ENCODE measurements at places on chromosomes 7 and 10.

DNA sequence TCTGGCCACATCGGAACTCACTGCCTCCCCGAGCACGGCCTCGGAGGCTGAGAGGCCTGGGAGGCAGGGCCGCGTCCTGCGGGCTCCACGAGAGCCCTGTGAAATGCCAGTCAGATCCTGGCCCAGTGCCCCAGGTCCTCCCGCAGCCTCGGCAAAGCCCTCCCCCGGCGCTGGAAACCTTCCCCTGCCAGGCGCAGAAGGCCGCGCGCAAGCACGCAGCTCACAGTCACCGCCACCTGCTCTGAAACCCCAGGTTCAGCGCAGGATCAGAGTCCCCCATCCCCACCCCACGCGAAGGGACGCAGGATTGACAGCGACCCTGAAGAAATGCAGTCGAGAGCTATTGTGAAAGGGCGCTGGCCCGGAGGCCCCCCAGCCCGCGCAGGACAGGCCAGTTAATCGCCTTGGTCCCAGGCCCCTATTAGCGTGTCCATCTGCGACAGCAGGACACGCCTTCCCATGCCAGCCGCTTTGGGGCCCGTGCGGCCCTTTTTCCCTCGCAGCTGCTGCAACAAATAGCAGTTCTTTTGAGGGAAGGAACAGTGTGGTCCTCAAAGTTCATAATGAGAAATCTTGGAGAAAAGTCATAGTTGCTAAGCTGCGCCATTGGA lies 13.5 kb upstream of the EGFR start:
- DNase-seq, result no peak

GRCh38 chr7:73933091-73933490 lies 72.1 kb downstream of the TMEM270 start:
- DNase-seq, result no peak

DNA sequence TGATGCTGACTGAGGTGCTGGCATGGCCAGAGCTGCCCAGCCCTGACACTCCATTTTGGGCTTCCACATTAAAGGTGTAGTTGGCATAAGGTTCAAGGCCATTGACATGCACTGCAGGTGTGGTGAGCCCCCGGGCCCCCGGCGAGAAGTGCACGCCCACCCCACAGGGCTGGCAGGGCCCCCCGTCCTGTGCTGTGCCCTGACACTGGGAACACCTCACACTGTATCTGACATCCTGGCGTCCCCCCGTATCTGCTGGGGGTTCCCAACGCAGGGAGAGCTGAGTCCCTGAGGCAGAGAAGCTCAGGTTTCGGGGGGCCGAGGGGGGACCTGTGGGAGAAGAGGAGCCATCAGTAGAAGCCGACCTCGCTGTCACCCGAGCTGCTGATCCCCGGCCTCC lies 10.0 kb downstream of the EPHA1 start:
- no peak for DNase-seq

DNA sequence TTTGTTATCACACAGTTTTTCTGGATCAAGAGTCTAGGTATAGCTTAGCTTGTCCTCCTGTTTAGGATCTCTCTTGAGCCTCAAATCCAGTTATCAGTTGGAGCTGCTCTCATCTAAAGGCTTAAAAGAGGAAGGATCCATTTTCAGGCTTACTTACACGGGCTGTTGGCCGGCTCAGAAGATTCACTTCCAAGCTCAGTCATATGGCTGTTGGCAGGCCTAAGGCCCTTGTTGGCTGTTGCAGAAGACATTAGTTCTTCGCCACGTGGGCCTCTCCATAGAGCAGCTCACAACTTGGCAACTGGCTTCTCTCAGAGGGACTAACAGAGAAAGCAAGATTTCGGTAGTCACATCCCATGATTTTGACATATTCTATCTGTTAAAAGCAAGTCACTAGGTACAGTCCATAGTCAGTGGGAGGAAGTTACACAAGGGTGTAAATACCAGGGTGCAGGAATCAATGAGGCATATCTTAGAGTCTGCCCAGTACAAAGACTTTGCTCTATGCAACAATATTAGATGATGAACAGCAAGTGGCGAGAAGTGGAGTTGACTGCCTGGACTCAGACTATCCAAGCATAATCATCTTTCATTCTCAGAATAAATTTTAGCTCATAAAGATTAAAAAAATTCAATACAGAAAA lies 280.1 kb upstream of the MBL2 start:
- no peak for DNase-seq

GRCh38 chr10:26488344-26488743 lies 50.2 kb downstream of the APBB1IP start:
- no peak for DNase-seq

DNA sequence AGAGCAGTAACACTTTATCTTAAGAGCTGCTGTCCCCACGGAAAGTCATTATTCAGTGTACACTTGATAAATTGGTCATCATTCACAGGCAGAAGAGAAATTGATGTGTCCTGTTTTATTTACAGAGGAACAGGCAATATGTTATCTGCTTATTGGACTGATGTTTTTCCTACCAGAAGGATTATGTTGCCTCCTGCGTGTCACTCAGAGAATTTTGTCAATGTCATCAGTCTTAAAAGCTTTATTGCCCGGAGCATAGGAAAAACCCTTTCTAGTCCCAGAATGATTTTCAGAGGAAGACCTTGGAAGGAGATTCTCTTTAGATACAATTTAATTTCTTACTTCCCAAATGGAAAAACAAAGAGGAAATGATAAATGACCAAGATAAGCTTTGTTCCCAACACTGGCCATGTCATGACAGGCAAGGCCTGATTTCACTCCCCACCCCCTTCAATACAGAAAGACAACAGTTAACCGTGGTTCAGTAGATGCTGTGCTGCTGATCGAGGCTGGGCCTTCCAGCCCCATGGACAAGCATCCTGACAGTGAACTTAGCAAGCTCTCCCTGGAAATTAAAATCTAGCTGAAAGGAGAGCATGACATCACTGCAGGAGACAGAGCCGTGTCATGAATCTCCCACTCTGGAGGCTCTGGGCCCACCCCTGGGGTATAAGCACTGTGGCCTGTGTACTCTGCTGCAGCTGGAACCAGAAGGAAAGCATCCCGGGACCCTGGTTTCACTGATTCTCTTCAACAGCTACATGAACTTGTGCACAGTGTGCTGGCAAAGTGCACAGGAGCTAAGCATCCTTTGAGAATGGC lies 118.8 kb upstream of the LYZL2 start:
- no peak for DNase-seq

DNA sequence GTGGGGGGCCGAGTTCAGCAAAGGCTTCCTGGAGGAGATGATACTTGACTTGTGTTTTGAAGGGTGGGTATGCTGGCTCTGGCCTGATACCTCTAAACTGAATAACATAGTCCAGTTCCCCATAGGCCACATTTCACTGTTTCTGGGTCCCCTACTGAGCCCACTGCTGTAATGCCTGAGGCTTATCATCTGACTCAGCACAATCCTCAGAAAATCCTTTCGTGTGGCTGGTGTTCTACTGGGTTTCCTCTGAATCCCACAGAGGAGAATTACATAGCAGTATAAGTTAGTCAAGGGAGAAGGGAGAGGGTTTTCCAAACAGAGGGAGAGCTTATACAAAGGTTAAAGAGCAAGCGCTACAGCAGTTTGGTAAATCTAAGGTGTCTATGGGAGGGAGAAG lies 2.8 kb upstream of the R3HCC1L start:
- DNase-seq, result no peak
